Natural killer cell treated with Interleukin-12 subunit alpha and Interleukin-12 subunit beta and Interleukin-15 and Interleukin-18, amount 100 ng/mL, for 72 hours (primary cell): ENCODE measurements at places on chromosomes 12 and 14. TPM values are rescaled to one million over a fixed set of nuclear protein-coding genes. Genes with fewer than 3 reads are reported as not detected.

DNA sequence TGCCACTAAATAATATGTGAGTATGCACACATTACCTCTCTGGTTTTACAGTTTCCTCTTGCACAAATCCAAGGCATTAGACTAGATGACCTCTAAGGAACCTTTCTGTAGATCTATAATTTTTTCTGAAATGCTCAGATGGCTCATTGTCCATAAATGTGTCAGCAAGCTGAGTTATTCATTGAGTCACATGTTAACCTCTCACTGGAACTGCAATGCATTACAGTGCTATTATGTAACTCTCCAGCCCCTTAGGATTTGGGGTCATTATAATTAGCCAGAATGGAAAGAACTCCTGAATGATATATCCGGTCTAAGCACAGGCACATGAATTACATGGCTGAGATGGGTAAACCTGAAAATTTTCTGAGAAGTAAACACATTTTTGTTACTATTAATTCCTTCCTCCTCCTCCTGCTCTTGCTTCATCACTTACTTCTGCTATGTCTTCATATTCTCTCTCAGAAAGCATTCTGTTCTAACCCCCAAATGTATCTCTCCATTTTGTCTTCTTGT lies 20.3 kb upstream of the DRAM1 start:
- DNase-seq, result no peak

The POTEG gene
- total RNA-seq, result not detected

DNA sequence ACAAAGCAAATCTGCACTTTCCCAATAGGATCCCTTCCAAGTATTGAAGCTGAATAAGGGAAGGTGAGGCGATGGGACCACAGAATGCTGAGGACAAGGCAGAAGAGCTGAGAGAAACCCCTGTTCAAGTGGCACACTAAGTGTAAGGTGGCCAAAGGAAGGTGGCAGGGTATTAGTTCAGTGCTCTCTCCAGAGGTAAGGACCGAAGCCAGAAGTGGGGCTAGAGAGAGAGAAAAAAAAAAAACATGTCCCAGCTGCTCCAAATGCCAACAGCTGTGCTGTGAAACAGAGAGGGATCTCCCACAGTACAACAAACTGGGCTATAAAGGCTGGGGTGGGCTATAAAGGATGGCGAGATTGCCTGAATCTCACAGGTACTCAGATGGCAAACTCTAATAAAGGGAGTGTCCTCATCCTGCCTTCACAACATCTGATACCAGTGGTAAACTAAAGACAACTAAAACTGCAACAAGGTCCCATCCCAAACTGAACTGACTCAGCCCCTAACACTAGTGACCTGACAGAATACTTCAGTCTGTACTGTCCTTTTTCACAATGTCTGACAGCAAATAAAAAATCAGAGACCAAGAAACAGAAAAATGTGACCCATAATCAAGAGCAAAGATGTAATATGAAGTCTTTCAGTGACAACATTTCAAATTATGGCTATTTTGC lies 47.9 kb downstream of the CDK17 start:
- no peak for DNase-seq

GRCh38 chr14:34835312-34835711 lies 39.8 kb downstream of the BAZ1A start:
- no peak for DNase-seq

DNA sequence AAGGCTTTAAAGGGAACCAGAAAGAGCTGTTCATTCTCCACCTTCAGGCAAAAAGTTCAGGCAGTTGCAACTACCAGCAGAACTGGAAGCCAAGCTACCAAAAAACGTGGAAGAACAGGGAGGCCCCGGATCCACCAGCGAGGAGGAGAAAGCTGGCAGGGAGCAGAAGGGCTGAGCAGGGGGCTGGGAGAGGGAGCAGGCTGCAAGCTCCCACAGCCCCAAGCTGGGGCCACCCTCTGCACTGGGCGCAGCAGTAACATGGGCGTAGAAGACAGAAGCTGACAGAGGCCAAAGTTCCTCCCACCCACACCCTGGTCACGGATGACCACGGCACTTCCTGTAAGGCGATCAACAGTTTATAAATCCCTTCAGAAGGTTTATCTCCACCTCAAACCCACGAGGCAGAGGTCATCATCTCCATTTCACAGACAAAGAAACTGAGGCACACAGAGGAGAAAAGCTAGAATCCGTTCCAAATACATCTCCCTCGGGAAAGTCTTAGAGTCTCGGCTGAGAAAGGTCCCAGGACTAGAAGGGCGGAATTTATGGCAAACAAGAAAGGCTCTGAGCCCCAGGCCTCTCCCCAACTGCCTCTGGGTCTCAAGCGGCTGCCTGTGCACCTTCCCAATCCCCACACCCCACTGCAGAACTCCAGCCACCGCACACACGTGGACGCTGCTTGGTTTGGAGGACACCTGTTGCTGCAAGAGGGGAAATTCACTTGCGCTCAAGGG lies 1.8 kb downstream of the CCDC85C start:
- DNase-seq, result no peak

The DAO gene
- total RNA-seq, result not detected

- DNase-seq, result no peak
Observed at GRCh38 chr12:82708061-82708879, 21.6 kb downstream of the TMTC2 start.

The PSEN1 gene
- 64.0 TPM for total RNA-seq

- DNase-seq, result no peak
Observed at GRCh38 chr12:65494537-65494936, 216.1 kb downstream of the MSRB3 start.

GRCh38 chr12:89230376-89231315 lies 121.7 kb downstream of the DUSP6 start:
- DNase-seq, result no peak

- no peak for DNase-seq
Observed at GRCh38 chr12:121227294-121227693, 17.4 kb downstream of the P2RX4 start.

DNA sequence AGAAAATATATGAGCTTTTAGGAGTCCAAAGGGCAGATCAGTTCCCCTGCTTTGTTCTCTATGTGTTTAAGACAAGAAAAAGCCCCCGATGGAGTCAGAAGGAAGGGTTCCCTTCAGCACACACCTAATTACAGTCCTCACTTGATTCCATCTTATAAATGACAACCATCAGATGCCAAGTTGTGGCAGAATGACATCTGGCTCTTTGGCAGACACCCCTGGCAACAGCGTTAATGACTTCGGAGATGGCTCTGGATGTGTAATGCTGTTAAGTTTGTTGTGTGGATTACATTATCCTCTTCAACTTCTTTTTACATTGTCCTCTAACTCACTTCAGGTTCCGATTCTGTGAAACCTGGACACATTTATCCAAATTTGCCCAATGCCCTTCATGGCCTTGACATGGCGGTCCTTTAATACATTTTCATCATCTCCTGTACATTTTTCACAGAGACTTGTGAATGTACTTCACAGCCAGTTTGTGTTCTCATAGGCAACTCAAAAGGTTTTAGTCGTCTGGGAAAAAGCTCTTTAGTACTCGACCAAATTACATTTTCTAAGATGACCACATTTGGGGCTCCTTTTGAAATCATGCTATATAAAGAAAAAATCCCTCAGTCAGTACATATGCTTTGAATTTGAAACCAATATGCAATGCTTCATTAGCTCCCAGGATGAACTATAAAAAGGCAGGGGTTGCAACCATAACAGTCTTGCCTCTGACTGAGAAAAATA lies 667.8 kb downstream of the NOVA1 start:
- DNase-seq, result no peak

DNA sequence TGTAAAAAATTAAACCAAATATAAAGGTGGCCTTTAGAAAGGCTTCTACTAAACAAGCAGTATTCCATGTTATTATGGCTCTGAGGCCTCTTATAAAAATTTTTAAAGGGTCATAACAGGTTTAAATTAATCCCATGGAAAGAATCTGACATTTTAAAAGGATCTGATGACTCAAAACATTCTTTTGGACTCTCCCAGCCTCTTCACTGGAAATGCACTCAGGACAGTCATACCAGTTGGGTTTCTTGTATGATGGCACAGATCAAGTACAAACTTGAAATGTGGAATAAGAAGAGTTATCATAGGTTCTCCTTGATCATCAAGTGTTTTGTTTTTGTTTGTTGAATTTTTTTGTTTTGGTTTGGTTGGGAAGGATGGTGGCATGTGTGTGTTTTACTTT lies 50.8 kb downstream of the PPP2R5E start:
- no peak for DNase-seq

DNA sequence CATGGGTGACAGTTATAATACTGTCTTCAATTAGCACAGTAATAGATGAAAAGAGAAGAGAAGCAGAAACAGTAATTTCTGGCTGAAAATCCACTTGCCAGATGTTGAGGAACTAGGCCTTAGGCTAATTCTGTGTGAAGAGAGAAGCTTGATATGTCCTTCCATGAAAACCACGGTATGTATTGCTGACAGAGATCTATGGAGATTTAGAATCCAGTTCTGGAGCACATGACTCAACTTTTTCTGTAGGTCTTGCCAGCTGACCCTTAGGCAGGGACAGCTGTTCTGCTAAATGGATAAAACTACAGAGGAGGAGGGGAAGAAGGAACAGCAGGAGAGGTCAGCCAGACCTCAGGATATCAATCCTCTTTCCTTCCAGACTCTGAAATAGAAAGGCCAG lies 211.5 kb downstream of the PRKD1 start:
- DNase-seq, result no peak

DNA sequence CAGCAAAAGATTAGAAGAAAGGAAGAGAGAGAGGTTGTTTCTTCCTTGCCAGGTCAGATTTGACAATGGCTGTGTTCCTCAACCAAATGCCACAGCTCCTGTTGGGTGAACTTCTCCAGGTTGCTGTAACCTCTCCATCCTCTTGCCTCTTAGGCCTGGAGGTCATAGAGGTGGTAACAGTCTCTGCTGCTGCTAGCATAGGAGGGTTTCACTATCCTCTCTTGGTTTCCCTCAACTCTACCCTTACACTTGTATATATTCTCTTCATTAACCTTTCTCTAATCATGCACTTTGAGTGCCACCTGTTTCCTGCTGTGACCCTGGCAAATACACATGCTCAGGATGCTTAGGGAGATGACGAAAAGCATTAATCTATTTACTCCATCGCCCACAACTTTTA lies 67.7 kb upstream of the HIF1A start:
- DNase-seq, result no peak

The IRAK3 gene
- 21.7 TPM for total RNA-seq

DNA sequence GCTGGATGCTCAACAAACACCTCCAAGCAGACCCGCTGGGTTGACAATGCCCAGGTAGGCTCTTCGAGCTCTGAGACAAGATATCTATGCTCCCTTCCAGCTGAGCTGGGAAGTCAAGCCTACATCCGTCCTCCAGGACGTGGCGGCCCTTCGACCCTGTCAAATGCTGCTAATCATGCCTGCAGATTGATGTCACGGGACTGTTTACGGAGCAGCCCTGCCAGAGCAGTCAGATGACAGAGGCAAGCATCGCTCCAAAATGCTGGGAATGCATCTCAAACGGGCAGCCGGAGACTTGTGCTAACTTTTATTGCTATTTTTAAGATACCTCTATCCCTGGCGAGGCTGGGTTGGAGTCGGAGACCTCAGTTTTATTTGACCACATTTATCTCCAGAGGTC lies 139.2 kb downstream of the NTF3 start:
- DNase-seq, result no peak

GRCh38 chr12:78562368-78563205 lies 302.0 kb upstream of the SYT1 start:
- DNase-seq, result no peak

- no peak for DNase-seq
Observed at GRCh38 chr12:110371408-110372055, 32.0 kb downstream of the ANAPC7 start.

DNA sequence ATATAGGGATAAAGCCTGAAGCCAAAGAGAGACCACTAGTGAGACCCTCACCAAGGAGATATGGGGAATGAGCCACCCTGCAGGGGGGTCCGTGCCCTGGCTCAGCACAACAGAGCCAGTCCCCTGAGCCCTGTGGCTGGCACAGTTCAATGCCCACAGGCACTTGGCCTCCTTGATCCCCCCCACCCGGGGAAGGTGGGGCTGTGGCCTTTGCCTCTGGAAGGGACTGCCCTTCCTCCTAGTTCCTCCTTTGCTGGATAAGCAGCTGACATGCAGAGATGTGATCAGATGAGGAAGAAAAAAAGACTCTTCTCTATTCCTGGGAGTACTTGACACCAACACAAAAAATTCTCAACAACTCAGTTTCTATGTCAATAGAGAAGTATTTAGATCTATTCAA lies 19.9 kb downstream of the TTC7B start:
- no peak for DNase-seq

GRCh38 chr14:57391517-57392195 lies 1.3 kb downstream of the NAA30 start:
- DNase-seq, result no peak

GRCh38 chr14:68800390-68800789 lies 7.5 kb upstream of the ZFP36L1 start:
- no peak for DNase-seq

The ARHGAP9 gene
- total RNA-seq, result 154 TPM

The INHBC gene
- total RNA-seq, result not detected

GRCh38 chr14:66403183-66403582 lies 83.0 kb upstream of the CCDC196 start:
- no peak for DNase-seq

- DNase-seq, result no peak
Observed at GRCh38 chr12:75661908-75662307, 150.5 kb upstream of the KRR1 start.

GRCh38 chr14:67883717-67884116 lies 64.1 kb downstream of the RAD51B start:
- DNase-seq, result no peak

GRCh38 chr14:54570631-54571415 lies 3.9 kb downstream of the SAMD4A start:
- no peak for DNase-seq

DNA sequence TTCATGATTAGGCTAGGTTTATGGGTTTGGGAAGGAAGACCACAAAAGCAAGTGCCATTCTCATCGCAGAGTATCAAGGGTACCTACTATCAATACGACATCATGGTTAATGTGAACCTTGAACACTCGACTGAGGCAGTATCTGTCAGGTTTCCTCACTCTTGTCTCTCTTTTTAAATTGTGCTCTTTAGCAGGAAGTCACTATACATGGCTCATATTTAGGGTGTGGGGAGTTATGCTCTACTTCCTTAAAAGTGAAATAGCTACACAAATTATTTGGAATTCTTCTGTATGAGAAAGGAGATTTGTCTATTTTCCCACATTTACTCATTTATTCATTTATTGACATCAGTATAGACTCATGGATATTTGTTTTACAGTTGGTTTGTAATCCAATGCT lies 5.9 kb upstream of the CLEC4E start:
- DNase-seq, result no peak

The OR10G2 gene
- not detected for total RNA-seq

DNA sequence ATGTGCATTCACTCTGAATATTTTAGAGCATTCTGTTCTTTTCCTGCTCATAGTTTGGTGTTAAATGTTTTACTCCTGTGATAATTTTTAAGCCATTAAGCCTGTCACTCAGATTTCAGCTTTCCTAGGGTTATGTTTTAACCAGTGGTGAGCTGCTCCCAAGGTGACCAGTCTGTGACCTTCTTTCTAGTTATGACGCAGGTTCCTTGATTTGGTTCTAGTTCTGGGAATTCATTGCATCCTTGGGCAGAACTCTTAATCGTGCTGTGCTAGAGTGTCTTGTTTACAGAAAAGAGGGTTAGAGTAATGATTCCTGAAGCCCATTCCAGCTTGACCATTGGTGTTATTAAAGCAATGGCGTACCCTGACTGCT lies 2.2 kb downstream of the GABARAPL1 start:
- DNase-seq, result no peak
